ENCODE measurements at places on chromosomes 13 and 19.

DNA sequence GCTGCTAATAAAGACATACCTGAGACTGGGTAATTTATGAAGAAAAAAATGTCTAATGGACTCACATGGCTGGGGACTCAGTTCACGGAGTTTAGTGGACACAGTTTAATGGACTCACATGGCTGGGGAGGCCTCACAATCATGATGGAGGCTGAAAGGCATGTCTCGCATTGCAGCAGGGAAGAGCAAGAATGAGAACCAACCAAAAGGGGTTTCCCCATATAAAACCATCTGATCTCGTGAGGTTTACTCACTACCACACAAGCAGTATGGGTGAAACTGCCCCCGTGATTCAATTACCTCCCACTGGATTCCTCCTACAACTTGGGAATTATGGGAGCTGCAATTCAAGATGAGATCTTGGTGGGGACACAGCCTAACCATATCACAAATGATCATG lies 1181.2 kb downstream of the PCDH9 start:
- DNase-seq, result no peak

DNA sequence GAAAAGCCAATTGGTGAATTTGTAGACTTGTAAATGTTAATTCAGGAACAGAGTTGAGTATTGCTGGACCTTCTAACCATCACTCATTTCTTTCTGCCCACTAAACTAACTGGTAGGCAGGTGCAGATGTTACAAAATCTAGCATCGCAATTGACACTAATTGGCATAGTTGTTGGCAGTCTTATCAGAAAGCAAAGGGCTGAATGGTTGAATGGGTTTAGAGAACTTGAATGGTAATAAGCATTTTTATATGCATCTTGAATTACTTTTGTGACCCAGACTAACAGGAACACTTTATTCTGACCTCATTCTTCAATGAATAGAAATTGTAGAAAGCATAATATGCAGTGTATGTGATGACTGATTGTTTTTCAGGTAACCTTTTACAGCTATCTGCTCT lies 189.1 kb downstream of the GGACT start:
- DNase-seq, result no peak

GRCh38 chr13:24713022-24713421 lies 32.8 kb downstream of the ATP12A start:
- no peak for DNase-seq

GRCh38 chr13:45086484-45086883 lies 33.8 kb upstream of the GTF2F2 start:
- DNase-seq, result no peak

GRCh38 chr13:47332149-47332548 lies 435.3 kb upstream of the HTR2A start:
- no peak for DNase-seq

DNA sequence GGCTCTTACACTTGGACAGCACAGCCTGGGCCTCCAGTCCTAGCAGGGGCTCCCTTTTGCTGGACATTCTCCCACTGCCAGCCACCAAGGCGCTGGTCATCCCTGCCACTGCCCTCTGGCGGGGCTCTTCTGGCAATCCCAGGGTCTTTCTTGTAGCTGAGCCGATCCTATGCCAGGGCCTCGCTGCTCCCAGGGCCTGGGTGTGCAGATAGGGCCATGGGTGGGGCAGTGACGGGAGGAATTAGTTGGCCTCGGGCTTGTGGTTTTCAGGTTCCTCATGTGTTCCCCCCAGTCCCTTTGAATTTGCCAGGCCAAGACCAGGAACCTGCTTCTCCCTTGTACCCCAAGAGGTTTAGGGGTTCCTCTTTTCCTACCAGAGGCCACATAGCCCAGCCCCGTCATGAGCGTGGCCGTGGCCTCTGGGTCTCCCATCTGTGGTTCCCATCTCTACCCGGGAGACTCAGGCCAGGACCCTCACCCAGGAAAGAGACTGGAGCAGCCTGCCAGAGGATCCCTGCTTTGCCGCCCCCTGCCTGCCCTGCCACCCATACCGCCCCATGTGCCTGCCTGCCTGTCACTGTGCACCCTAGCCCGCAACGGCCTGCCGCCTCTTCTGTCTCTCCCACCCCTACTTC lies 26.2 kb downstream of the TMED1 start:
- DNase-seq, result no peak

GRCh38 chr13:74586847-74587246 lies 452.6 kb upstream of the KLF12 start:
- no peak for DNase-seq

DNA sequence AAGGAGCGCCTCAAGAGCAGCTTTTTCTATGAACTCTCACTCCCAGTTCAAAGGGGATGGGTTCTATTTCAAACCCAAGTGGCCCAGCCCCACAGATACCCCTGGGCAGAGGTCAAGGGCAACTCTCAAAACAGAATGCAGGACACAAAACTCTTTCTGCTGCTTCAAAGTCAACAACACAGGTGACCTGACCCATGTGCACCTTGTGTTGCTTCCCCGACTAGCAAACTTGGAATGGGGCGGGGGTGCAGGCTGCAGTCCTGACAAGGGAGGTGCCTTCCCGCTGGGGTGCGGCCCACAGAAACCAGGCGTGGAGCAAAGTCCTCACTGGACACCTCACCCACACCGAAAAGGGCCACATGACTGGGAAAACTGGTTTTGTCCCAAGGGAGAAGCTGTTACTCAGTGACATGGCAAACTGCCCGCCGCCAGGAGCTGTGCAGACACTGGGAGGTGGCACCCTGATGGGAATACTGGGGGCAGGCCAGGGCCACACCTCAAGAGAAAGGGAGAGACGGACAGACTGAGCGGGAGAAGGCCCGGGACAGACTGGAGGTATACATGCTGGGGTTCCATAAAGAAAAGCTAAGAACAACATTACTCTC lies 17.4 kb downstream of the ZC3H4 start:
- DNase-seq, result no peak

- DNase-seq, result no peak
Observed at GRCh38 chr13:82681535-82681934, 1200.7 kb downstream of the SLITRK1 start.

- no peak for DNase-seq
Observed at GRCh38 chr19:49904136-49904535, 7.4 kb upstream of the IL4I1 start.

- no peak for DNase-seq
Observed at GRCh38 chr13:21733475-21734263, 62.8 kb downstream of the FGF9 start.

DNA sequence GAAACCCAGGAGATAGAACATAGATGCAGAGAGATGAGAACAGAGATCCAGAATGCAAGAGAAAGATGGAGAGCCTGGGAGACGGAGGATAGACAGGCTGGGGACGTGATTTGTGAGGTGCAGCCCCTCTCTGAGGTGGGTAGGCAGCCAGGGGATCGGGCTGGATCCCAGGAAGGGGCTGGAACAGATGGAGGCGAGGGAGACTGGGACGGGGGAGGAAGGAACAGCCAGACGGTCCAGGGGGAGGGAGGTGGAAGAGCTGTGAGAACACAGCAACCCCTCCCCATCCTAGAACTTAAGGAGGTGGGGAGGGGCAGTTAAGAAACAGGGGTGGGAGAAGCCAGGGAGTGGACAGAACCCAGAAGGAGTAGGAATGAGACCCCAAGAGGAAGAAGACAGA lies 3.1 kb downstream of the SLC17A7 start:
- no peak for DNase-seq

DNA sequence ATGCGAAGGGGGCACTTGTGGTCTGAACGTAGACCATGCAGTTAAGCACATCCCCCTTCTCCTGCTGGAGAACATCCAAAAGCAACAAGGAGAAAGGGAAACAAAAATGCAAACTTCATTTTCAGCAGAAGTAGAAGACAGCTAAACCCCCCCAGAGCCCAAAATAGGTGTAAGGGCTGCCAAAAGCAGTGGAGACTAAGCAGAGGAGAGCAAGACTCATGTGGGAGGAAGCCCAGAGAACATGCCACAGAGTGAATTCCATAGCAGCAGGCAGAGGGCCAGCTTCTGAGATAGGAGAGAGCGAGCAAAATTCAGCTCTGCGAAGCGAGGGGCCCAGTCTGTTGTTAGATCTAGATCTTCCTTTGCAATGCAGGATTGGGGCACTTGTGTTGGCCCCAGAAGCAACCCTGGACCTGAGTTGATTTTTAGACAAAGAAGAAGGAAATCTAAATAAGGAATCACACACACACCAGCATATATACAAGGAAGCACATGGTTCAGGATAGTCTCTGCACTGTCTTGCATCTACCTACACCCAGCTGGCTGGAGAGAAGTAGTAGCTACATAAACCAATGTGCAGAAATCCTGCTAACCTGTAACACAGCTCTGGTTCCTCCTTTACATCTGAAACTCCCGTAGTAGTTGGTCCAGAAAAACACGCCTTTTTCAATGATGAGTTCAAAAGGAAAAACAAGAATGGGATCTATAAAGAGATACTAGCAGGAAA lies 199.6 kb downstream of the SPRY2 start:
- DNase-seq, result peak; percentile 44

DNA sequence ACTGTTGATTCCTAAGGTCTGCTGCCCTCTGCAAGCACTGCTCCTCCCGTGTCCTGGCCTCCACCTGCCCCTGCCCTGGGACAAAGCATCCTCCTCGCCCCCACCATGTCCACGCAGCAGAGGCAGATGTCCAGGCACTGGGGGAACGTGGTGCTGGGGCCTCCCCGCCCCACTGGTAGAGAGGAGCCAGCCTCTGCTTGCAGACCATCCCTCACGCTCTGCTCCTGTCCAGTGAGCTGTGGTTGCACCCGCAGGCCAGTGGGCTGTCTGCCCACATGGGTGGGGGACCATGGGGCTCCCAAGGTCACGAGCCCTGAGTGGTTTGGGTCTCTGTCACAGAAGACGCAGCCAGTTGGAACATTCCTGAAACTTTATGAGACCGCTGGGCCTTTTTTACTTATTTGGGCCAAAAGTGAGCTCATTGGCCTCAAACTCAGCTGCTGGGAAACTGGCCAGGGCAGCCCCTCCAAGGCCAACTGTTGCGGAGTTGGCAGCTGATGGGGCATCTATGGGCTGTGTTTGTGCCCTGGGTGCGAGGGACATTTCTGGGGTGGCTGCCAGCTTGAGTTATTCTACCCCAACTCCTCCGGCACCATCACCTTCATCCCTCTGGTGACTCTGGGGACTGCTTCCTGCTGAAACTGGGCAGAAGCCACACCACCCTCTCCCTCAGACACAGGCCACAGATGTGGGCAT lies 64.8 kb upstream of the F7 start:
- DNase-seq, result no peak

DNA sequence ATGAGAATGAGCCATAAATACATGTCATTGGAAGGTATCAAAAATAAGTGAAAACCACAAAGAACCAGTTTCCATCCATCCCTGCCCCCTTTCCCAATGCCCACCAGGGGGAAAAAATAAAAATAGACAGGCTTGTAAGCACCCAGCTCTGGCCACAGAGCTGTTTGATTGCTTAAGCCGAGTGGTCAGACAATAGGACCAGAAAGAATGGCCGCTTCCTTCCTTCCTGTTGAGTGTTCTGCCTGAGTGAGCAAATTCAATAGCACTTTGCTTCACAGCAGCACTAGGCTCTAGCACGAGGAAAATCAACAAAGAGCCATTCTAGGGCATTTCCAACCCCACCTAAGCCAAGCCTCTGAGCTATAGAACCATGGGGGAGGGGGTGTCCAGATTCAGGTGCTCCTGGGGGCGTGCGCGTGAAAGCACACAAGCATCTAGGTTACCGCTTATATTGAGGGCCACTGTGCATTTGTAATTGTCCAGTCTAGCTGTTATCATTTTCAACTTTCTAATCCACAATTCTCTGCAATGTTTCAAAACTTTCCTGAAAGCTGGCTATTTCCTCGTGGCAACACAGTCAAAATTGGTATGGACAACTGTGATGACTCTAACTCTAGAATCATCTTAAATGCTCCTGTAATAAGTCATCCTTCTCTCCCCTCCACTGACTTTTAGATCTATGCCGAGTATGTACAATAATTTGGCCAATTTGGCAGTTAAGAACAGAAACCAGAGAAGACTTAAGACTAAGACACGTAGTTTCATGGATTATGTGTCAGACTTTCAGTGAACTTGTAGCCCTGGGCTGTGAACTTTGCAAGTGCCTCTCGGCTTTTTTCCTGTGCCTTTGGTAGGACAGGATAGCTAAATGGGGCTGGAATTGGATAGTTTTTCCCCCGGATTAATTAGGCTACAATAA lies 64.3 kb downstream of the SPRY2 start:
- DNase-seq, result no peak

- no peak for DNase-seq
Observed at GRCh38 chr19:40322951-40323615, 25.1 kb downstream of the C19orf47 start.

DNA sequence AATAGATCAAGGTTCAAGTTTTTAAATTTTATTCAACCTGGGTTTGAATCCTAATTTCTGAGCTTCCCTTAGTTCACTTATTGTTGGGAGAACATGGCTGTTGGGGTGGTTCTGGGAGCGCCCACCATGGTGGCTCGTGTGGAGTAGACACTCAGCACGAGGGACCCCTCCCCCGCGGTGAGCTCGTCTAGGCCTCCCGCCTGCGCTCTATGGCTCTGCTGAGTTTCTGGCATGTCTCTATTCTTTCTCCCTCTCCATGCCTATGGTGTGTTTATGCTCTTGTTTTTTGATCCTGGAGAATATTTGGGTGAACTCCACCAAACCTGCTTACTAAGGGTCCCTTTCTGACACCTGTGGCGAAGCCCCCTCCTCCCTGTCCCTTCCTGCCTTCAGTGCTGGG lies 1.6 kb upstream of the EPN1 start:
- DNase-seq, result no peak

DNA sequence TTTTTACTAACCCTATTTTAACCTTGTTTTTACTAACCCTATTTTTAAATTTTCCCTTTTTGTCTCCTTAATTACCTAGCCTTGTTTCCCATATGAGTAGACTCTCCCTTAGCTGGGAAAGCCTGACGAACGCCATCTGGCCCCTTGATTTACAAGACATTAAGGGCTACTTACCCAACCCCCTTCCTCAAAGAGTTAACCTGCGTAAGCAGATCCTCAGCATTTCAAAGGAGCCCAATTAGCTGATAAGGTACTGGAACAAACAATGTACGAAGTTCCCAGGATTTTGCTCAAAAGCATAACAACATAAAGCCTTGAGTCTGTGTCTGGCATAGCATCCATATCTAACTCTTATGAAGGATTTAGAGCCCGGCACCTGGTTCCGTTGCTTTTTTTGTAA lies 4.7 kb upstream of the MVB12A start:
- no peak for DNase-seq

GRCh38 chr13:60351326-60351725 lies 45.7 kb upstream of the TDRD3 start:
- DNase-seq, result peak; percentile 13

- DNase-seq, result no peak
Observed at GRCh38 chr19:17741456-17741855, 9.8 kb upstream of the FCHO1 start.

GRCh38 chr13:19581675-19582074 lies 20.3 kb upstream of the TPTE2 start:
- DNase-seq, result no peak
